ENCODE measurements at places on chromosomes 5 and 9.

GRCh38 chr5:116573279-116573701 lies 1.3 kb downstream of the SEMA6A start:
- DNase-seq = no peak

- DNase-seq = no peak
Measured at GRCh38 chr5:179307013-179307800, 38.1 kb downstream of the ADAMTS2 start.

DNA sequence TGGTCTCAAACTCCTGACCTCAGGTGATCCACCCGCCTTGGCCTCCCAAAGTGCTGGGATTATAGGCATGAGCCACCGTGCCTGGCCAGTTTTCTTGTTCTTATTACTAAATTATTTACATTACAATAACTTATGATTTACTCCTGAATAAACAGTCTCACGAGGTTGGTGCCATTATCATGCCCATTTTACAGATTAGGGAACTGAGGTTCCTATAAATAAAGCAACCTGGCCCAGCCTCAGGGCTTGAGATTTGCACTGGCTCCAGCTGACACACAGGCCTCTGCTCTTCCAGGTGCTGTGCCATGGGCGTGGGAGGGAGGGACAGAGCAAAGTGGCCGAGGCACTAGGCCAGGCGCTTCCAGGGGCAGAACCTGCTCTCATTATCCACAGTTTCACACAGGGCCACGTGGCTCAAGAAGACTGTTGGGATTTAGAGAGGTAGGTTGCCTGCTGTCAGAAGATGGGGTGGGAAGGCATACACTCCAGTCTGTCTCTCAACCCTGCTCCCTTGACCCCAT lies 2.3 kb downstream of the PLPP7 start:
- DNase-seq = no peak

- DNase-seq = no peak
Measured at GRCh38 chr5:77635067-77635916, 3.2 kb downstream of the OTP start.

DNA sequence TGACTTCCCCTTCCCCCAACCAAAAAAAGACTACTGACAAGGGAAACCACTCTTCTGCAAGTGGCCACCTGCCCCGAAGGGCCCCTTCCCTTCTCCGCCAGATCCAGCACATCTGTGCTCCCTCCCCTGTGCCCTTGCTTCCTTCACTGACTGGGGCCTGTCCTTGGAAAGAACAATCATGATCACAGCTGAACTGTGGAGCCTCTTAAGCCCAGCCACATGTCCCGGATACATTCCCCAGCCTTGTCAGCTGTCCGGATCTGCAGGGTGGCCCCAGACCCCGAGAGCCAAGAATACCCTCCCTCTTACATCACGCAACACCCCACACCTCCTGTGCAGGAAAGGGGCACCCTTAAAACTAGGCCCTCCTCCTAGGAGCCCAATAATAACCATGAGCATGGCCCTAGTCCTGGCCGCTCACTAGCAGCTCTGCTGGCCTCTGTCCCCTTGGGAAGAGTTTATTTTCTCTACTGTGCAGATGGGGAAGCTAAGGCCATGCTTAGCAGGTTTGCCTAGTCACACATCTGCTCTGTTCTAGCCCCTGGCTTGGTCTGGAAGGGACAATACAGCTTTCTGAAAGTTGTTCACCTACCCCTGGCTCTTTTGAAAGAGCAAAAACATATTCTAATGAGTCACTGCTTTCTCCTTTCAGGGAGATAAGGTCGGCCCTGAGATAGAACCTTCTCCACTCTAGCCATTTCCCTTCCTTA lies 3.8 kb downstream of the SPRY4 start:
- DNase-seq = no peak

- DNase-seq = no peak
Measured at GRCh38 chr9:93090091-93090655, 5.8 kb upstream of the CARD19 start.

- DNase-seq = no peak
Measured at GRCh38 chr5:98911280-98912040, 17.3 kb downstream of the CHD1 start.

GRCh38 chr5:23977365-23977764 lies 470.0 kb downstream of the PRDM9 start:
- DNase-seq = no peak

- no peak for DNase-seq
Measured at GRCh38 chr5:173557123-173557903, 59.1 kb downstream of the BOD1 start.

DNA sequence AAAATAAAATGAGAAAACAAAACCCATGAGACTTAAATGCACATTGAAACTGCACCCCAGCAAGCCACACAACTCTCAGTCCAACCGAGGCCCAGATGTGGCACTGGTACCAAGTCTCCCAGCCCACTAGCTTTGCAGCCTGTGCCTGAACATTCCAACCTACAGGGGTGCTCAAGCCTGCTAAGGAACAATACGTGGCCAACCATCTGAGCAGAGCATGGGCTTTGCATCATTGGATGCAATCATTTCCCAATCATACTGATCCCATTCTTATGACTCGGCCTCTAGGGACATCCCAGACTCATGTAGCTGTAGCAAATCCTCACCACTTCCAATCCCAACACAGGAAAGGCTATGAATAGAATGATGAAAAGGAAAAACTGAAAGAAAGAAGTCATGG lies 297.2 kb downstream of the SPOCK1 start:
- DNase-seq = no peak

- DNase-seq = no peak
Measured at GRCh38 chr9:33719581-33720374, 75.6 kb upstream of the PRSS3 start.

GRCh38 chr9:90546200-90546599 lies 96.4 kb downstream of the DIRAS2 start:
- DNase-seq = no peak

DNA sequence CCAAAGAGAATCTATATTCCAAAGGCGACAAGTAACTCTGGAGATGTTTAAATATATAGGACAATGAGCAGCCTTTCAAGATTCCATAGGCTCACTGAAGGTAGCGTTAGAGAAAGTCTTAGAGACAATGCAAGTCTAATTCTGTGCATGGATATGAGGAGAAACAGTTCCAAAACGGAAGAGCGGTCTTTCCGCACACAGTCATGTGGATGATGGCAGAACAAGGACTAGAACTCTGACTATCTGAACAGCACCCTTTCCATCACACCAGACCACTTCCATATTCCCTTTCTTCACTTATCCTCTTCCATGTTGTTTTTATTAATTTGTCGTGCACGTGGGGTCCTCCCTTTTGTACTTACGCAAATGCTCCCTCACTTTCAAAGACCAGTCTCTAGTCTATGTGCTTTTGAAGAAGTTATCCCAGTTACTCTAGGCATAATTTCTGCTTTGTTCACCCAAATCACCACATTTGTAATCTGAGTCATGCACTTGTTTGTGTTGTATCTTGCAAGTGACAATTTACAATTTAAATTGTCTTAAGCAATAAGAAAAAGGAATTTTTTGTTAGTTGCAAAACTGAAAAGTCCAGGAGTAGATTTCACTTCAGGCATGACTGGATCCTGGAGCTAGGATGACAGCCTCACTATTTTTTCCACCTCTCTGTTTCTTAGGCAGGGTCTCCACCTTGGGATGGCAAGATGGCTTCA lies 116.0 kb upstream of the ADRA1B start:
- DNase-seq = no peak

GRCh38 chr9:126661521-126662251 lies 48.0 kb downstream of the LMX1B start:
- no peak for DNase-seq

DNA sequence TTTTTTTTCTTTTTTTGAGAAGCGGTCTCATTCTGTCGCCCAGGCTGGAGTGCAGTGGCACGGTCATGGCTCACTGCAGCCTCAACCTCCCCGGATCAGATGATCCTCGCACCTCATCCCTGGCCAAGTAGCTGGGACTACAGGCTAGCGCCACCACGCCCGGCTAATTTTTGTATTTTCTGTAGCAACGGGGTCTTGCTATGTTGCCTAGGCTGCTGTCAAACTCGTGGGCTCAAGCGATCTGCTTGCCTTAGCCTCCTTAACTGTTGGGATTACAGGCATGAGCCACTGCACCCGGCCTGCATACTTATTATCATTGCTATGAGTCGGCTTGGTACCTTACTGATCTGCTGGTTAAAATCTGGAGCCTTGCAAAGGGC lies 790 bp upstream of the IARS1 start:
- no peak for DNase-seq

- DNase-seq = no peak
Measured at GRCh38 chr5:1725641-1726468, 73.8 kb downstream of the MRPL36 start.

DNA sequence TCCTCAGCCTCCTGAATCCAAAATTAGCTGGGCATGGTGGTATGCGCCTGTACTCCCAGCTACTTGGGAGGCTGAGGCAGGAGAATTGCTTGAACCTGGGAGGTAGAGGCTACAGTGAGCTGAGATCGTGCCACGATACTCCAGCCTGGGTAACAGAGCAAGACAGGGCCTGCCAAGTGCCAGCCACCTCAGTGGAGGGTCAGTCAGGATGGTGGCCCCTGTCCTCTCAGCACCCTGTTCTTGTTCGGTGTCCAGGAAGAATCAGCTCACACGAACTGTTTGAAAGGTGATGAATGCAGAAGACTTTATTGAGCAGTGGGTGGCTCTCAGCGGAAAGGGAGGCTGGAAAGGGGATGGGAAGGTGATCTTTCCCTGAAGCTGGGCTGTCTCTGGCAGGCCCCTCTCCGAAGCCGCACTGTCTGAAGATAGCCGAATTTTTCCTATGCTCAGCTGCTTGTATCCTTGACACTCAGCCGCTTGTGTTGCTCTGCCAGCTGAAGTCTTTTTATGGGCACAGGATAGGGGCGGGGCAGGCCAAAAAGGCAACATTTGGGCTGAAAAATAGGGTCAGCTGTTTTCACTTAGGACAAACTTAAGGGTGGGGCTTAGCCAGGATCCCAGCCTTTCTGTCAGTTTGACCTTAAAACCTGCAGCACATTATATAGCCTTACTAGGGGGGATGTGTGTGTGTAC lies 50.9 kb downstream of the UBE2R2 start:
- DNase-seq = no peak

DNA sequence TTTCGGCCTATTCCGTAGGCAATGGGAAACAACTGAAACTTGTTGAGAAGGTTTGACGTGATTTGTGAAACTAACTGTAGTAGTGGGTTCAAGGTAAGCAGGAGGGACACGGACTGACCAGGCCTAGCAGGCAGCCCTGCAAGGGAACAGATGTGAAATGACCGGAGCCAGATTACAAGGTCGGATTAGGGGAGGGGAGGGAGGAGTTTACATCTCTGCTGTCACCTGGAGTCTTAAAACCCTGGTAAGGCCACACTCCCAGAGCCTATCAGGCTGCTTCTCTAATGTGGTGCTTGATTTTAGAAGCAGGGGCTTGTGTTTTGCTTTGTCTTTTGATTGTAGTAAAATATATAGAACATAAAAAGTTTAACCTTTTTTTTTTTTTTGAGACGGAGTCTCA lies 3.5 kb upstream of the SPTAN1 start:
- DNase-seq = no peak

DNA sequence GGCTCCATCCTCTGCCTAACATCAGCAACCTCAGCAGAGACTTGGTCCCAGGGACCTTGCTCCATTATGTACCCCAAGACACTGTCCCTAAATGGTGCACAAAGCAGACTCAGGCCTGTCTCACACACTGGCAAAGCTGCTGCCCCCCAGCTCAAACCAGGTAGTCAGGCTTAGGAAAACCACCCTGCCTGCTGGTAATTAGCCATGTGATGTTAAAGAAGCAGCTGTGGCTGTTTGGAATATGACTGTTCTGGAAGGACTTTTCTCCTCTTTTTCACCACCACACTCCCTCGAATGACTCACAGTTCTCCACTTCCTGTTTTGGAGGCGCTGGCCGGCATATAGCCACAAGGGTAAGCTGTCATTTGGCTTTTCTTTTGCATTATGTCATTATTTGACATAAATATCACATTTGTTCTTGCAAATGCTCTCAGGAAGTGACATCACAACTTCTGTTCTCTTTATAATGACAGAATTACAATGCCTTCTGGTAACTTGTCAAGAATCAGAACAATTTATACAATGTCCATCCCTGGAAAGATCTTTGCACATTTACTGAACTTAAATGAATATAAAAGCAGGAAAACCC lies 113.9 kb downstream of the SUSD1 start:
- peak; percentile 53 for DNase-seq

- no peak for DNase-seq
Measured at GRCh38 chr5:179150011-179150410, 89.8 kb downstream of the ZNF354C start.

DNA sequence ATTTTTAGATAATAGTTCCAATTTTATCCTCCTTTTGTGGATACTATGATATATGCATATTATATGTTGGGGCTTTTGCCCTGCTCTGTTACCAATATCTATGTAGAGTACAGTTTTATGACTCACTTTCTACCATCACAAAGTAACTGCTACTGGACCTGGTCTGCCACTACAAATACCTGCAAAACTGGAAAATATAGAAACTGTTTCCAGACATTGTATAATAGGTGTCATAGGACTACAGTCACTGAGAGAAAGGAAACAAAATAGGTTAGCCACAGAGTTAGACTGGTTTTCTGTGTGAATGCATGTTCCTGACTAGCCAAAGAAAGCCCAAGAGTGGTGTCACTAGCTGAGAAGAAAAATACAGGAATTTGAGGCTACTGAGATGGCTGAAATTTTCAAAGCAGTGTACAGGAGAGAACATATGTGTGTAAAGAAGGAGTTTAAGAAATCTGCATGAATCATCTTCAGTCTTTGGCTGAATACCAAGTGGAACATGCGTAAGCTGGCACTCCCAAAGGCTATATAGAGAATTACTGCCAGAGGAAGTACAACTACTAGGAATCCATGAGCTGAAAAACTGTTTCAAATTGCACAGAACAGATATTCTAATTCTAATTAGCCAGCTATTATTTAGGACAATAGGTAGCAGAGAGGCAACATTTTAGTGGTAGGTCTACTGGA lies 29.0 kb upstream of the FAM174A start:
- DNase-seq = no peak

- DNase-seq = no peak
Measured at GRCh38 chr5:140311011-140311467, 8.1 kb upstream of the PFDN1 start.

- no peak for DNase-seq
Measured at GRCh38 chr5:135028791-135029476, 5.1 kb downstream of the PITX1 start.

DNA sequence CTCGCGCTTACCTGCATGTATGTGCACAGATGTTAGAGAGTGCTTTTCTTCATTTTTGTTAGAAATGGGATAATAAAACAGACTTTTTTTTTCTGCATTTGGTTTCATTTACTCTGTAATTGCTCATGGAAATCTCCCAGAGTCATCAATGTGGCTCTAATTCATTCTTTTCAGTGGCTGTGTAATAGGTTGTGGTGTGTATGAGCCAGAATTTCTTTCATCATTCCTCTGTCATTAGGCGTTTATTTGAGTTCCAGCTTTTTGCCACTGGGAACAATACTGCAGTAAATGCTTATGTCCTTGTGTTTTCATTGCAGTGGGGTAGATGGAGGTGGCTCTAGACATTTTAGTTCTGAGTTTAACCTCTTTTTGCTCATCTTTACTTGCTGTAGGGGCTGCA lies 118.9 kb downstream of the NXNL2 start:
- no peak for DNase-seq

DNA sequence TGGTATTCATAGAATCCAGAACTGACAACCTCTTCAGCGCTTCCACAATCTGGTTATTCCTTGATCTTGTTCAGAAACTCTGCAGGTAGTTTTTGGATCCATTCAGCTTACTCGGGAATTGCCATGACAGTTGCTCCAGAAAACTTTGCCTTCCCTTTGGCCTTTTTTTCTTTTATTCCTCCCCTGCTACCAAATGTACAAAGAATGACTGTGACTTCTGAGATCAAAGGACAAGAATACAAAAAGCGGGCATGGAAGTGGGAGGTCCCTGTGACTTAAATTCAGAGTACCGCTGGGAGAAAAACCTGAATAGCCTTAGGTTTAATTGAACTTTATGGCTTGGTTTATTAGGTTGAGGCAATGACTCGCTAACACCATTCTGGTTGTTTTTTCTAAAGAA lies 59.5 kb downstream of the ADGRV1 start:
- no peak for DNase-seq

Data from thoracic aorta (tissue), 2 donors.